ENCODE measurements at places on chromosomes 5 and 9.

DNA sequence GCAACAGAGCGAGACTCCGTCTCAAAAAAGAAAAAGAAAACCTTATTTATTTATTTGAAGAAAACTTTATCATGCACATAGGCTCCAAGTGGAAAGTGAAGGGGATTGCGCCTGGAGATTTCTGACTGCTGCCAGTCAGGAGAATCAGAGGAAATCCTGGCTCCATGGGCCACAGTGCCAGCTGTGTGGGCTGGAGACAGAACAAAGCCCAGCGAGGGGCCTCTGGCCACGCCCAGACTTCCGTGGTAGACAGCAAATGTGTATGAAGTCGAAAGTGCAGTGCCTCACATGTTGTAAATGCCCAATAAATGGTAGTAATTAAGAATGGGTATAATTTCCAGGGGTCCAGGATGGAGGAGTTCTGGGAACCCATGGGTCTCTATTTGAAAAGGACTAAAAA is 75.8 kb upstream of the WWC1 start:
- DNase-seq, result no peak

DNA sequence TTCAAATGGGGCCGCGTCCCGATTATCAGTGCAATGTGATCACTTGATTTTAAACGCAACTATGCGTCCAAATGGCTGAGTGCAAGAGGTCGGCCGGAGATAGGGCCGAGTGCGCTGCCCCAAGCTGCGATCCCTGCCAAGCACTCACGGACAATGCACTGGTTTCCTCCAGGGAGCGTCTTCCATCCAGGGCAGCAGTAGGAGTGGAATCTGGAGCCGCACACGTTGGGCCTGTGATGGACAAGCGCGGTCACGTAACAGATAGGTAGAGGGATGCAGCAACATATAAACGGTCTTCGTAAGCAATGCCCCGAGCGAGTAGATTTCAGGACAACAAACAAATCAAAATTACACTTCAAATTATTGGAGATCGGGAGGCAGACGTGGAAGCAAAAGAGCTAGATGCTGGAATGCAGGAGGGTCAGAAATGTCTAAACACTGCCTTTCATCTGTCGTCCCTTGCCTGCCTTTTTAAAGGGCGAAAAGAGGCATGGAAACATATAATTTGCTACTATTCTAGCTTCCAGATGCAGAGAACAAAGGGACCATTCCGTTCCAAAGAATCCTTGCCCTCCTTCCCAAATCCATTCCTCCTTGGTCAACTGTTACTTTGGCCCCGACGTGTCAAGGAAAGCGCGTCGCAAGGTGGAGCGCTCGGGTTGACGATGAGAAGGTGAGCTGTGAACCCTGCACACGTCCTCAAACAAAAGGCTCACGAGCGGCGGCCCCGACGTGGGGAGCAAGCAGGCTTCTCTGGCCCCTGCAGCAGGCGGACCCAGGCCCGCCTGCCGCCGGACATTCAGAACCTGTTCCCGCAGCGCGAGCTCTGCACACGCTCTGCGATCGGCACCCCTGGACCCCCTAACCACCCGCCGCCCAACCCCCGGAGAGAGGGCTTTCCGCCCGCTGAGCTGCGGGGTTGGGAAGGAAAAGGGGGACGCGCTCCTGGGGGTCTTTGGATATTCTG is 1.5 kb downstream of the FBN2 start:
- DNase-seq, result no peak

- no peak for DNase-seq
Measured at GRCh38 chr5:1529498-1529897, 5.7 kb upstream of the LPCAT1 start.

DNA sequence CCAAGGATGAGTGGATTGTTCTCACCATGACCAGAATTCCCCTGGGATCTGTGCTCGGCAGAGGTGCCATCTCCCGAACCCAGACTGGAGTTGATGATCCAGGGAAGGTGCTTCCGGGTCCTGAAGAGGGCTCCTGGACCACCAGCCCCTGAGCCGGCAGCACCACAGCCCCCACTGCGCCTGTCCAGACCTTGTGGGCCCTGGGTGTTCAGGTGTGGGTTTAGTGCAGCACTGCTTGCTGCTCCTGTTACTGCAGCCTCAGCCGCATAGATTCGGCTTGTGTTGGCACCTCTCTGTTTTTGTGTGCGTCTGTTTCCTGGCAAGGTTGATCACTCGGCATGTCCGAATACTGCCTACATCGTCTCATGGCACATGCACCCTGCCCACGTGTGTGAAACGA is 16.3 kb upstream of the NPM1 start:
- DNase-seq, result no peak

GRCh38 chr5:42985129-42986037 is 54.7 kb downstream of the ANXA2R start:
- no peak for DNase-seq

DNA sequence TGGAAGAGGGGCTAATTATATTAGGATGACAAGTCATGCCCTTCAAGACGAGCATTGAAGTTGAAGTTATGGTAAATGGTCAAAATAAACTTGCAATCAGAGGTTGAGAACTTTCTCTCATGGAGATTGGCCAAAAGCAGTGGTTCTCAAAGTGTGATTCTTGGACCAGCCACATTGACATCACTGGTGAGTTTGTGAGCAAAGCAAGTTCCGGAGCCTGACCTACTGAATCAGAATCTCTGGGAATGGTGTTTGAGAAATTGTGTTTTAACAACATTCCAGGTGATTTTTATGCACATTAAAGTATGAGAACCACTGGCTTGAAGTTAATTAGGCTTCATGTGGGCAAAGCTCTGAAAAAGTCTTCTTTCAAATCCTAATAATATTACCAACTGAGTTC is 403.5 kb downstream of the ZSWIM6 start:
- DNase-seq, result no peak

DNA sequence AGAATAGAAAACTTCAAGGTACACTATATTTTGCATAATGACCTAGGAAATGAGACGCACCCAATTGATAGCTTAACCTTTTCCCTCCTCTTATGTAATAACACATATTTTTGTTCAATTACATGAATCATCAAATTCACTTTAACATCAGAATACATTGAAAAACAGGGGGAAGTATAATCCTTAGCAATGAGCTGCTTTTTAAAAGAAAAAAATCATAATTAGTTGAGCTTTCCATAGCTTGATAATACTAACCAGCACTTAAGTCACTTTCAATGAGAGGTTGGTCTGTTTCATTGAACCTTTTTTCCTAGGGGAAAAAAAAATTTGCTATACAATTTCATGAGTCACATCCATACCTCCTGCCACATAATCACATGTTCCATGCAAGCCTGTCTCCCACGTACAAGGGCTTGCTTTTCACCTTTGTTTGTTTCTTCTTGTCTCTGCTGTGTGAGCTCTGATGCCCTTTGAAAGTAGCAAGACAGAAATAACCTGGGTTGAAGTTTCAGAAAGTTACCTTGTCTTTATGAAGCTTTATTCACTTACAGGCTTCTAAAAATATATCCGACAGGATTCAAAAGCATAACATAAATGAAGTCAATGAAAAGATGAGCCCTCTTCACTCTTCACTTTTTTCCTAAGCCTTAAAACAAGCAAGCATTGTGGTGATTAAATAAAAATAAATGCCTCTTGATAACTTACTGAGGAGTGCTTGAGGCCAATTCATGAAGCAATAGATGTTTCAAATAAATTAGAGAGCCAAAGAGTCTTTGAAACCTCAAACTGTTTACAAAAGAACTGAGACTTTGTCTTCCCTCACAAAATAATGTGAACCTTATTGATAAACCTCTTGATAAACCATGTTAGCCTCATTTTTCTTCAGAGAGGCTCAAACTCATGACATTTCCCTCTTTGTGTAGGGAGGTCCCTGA is 108.5 kb downstream of the FEM1C start:
- DNase-seq, result no peak

DNA sequence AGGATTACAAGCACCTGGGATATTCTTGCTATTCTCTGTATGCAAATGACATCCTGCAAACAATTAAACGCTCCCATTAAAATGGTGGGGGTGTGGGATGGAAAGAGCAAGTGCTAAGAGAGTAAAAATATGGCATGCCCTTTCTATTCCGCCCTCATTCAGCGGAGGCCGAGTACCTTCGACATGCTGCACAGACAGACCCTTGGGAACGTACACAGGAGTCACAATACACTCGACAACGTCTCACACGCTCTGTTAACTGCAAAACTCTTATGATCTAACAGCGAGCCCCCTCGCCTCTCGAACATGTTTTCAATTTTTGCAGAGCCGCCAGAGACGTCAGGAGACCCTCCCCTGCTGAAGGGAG is 322.2 kb downstream of the CEMIP2 start:
- DNase-seq, result no peak

GRCh38 chr9:1294641-1295258 is 244.6 kb downstream of the DMRT2 start:
- DNase-seq, result no peak

GRCh38 chr5:159628703-159629102 is 287.6 kb upstream of the ADRA1B start:
- no peak for DNase-seq

DNA sequence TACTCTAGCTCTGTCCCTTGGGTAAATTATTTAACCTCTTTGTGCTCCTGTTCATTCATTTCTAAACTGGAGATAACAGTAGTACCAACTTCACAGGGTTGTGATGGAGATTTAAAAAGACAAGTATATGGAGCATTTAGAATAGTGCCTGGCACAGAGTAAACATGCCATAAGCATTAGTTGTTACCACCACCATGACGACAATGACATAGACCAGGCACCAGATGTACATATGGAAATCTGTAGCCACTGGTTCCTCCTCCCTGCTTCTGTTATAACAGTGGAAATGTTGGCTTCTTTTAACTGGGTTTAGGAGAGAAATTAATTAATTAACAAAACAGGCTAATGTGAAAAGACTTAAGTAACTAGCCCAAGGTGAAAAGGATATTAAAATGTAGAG is 217.5 kb downstream of the DENND1A start:
- no peak for DNase-seq

GRCh38 chr5:177468685-177469628 is 4.5 kb downstream of the DBN1 start:
- DNase-seq, result no peak

DNA sequence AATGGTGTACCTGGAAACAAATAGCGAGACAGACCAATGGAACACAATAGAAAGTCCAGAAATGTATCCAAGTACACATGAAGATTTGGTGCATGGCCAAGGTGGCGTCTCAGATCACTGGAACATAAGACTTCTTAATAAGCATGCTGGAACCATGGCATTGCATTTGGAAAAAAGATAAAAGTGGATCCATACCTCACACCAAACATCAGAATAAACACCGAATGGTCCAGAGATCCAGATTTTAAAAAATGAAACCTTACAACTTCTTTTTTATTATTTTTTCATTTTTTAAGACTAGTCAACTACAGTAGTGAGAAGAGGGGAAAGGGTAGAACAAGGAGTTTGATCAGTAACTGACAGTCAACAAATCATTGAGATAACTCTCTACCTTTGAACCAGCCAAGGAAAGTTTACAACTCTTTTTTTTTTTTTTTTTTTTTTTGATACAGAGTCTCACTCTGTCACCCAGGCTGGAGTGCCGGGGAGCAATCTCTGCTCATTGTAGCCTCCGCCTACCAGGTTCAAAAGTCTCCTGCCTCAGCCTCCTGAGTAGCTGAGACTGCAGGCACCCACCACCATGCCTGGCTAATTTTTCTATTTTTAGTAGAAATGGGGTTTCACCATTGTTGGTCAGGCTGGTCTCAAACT is 8.8 kb upstream of the DUSP1 start:
- no peak for DNase-seq

GRCh38 chr9:131438190-131438589 is 44.3 kb downstream of the PRRC2B start:
- no peak for DNase-seq

- DNase-seq, result no peak
Measured at GRCh38 chr5:50299896-50300295, 141.2 kb downstream of the EMB start.

DNA sequence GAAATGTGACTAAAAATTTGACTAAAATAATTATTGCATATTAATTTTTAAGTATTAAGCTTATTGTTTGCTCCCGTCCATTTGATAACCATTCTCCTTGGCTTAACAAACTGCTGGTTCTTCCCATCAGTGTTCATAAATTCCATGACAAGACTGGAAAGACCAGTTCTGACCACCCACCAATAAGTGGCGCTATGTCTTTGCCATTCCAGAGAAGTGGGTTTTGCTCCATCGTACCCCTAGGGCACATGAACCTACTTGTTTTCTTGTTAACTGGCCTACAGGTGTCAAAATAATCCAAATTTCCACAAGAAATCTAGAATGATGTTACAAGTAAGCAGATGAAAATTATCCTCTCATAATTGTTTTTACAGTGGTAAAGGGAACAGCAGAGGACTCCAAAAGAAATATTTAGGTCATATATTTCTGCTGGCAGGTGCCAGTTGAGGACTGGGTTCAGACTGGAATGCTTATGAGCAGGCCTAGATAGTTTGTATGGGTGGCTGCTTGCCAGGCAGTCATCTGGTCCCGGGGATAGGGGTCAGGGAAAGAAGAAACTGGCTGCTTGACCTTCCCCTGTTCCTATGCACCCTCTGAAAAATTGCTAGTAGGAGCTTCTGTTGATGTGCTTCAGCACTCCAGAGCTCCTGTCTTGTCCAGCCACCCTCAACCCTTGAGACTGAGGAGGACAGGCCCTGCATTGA is 283.1 kb upstream of the ADAMTSL1 start:
- DNase-seq, result no peak

- no peak for DNase-seq
Measured at GRCh38 chr5:181050016-181050415, 9.9 kb downstream of the BTNL9 start.

GRCh38 chr9:111969061-111969460 is 72.4 kb downstream of the UGCG start:
- no peak for DNase-seq

- no peak for DNase-seq
Measured at GRCh38 chr5:169328401-169328800, 27.5 kb upstream of the SLIT3 start.

DNA sequence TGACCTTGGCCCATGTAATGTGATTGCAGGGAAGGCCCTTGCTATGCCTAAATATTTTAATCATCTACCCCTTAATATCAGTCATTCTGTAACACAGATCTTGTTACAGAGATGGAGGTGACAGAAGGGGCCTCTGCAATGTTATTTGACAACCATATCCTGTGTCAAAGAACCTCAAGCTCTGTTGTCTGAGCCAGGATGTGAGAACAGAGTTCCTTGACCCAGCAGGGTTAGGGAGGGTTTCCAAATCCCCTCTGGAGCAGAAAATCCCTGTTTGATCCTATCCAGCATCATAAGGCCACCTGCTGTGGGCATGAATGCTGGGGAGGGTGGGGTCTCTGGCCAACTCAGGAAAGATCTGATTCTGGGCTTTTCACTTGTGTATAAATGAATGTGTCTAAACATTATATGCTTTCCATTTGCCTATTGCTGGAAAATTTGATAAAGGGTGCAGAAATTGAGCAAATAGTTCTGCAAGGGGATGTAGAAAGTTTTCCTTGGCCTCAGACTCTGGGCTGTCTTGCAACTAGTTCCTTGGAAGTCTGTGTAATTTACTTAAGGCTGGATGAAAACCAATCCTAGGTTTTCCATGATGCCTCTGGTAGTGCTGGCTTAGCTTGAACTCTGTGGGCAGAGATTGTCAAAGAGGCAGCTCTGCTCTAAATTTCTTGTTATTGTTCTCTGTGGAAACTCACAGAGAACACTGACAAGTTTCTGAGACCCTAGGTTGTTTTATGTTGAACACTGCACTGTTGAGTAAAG is 71.0 kb downstream of the PGM5 start:
- no peak for DNase-seq

All from germinal center (tissue), 1 donor.